ENCODE measurements at places on chromosomes 12 and 14.

DNA sequence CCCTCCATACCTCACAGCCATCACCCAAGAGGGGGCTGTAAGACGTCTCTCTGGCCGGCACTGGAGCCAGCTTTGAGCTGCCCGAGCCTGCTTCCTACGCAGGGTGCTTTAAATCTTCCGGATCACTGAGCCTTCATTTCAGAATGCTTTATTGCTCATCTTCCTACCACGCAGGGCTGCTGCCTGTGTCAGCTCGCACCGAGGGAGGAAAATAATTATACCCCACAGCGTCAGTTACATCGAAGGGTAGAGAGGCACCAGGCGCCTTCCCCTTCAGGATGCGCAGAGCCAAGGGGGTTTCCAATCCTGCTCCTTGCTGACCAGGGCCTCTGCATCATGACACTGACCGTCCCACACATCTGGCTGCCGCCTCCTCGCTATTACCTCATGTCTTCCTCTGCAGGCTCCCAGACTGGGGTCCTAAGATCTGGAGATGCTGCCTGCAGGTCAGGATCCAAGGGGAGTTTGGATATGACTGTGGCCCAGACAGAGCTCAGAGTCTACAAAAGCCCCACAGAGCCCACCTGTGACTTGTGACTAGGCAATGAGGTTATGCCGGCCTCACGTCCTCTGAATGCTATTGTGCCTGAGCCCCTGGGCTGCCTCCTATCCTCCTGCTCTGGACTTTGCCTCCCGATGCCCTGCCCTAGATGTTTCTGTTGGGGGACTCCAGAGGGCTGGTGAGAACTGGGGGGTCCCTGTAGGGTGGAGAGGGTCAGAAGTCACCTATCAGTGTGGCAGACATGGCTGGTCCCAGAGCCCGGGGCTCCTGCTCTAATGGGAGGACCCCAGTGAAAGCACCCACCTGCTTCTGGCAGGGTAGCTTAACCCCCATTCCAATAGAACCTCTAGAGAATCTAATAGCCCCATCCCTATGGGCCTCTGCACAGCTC lies 220.3 kb upstream of the RTL1 start:
- DNase-seq = no peak

- DNase-seq = peak; percentile 27
Observed at GRCh38 chr12:76226397-76226796, 121.8 kb downstream of the BBS10 start.

DNA sequence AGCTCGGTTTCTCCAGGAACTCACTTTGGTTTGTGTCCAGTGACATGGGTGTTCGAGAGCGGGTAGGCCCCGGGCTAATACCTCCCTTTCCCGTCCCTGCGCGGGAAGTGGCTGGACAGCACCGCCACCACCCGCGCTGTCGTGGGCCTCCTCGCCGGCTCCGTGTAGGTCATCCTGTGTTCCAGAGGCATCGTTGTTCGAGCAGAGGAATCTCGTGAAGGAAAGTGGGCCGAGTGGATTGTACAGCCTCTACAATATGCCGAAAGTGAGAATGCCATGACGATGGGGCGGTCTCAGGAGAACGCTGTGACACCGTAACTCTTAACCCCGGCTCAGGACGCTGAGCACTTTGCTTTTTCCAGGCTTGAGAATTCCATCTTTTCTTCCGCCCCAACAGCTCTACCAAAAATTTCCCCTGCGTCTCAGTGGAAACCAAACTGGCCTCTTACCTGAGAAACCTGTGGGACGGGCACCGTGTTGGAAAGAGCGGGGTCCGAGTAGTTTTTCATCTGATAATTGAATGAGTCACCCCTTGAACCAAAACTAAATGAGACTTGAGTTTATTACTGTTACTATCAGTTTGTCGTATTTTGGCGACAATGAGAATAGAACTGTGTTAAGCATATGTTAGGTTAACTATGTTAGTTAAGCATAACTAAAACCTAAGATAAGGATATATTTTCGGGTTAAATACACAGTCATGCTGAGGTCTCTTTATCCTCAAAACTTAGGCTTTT lies 510 bp downstream of the EIF2S1 start:
- no peak for DNase-seq

DNA sequence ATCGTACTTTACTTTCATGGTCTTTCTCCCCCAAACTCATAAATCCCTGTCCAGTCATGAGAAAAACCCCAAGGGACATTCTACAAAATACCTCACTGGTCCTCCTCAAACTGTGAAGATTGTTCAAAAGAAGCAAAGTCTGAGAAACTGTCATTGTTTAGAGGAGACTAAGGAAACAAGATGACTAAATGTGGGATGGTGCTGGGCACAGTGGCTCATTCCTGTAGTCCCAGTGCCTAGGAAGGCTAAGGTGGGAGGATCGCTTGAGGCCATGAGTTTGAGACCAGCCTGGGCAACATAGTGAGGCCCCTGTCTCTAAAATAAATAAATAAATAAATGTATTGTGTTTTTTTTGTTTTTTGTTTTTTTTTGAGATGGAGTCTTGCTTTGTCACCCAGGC lies 74.2 kb upstream of the SCAF11 start:
- DNase-seq = no peak

DNA sequence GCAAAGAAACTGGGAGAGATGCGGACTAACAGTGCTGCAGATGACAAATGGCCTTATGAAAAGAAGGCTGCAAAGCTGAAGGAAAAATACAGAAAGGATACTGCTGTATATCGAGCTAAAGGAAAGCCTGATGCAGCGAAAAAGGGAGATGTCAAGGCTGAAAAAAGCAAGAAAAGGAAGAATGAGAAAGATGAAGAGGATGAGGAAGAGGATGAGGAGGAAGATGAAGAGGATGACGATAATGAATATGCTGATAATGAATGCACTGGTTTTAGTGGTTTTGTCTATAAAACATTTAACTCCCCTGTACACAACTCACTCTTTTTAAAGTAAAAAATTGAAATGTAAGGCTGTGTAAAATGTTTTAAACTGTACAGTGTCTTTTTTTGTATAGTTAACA lies 13.2 kb upstream of the ARID4A start:
- no peak for DNase-seq

- no peak for DNase-seq
Observed at GRCh38 chr12:21499765-21500164, 1.7 kb downstream of the RECQL start.

DNA sequence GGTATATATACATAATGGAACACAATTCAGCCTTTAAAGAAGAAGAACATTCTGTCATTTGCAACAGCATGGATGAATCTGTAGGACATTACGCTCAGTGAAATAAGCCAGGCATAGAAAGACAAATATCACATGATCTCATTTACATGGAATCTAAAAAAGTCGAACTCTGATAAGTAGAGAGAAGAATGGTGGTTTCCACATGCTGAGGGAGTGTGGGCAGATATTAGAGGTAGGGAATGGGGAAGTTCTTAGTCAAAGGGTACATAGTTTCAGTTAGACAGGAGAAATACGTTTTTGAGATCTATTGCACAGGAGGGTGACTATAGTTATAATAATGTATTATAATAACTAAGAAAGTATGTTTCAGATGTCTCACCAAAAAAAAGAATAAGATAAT lies 71.4 kb downstream of the ADAMTS20 start:
- no peak for DNase-seq

- DNase-seq = no peak
Observed at GRCh38 chr12:119375883-119376190, 41.3 kb downstream of the CCDC60 start.

GRCh38 chr12:4960030-4960429 lies 50.3 kb downstream of the KCNA1 start:
- no peak for DNase-seq

DNA sequence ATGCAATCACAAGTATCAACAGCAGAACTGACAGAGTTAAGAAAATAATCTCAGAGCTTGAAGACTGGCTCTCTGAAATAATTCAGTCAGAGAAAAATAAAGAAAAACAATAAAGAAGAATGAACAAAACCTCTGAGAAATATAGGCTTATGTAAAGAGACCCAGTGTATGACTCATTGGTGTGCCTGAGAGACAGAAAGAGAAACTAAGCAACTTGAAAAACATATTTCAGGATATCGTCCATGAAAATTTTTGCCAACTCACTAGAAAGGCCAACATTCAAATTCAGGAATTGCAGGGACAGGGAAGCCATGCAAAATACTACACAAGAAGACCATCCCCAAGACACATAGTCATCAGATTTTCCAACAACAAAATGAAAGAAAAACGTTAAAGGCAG lies 56.2 kb downstream of the APOBEC1 start:
- DNase-seq = no peak

GRCh38 chr12:92010368-92010767 lies 135.3 kb downstream of the BTG1 start:
- no peak for DNase-seq

GRCh38 chr12:28787151-28787550 lies 361.9 kb upstream of the FAR2 start:
- no peak for DNase-seq

- DNase-seq = no peak
Observed at GRCh38 chr12:9936591-9936990, 4.4 kb upstream of the CLEC2A start.

GRCh38 chr14:84622357-84622756 lies 907.6 kb upstream of the FLRT2 start:
- DNase-seq = no peak

- DNase-seq = no peak
Observed at GRCh38 chr12:97983796-97984195, 521.2 kb downstream of the RMST start.

DNA sequence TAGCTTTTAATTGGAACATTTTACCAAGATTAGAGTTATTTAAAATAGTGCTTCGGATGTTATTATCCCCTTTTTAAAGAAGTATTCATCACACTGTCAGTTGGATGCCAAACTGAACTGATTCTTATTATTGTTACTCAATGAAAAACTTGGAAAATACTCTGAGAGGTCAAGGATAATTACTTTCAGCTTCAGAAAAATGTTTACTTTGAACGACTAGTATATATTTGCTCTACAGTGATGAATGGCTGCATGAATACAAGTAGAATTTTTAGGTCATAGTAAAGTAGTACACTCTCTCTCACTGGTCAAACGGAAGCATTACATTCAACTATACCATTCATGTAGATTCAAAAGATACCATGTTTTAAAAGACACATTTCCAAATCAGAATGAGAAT lies 269.2 kb downstream of the CCDC91 start:
- no peak for DNase-seq

- no peak for DNase-seq
Observed at GRCh38 chr12:103523771-103524170, 28.0 kb upstream of the C12orf42 start.

DNA sequence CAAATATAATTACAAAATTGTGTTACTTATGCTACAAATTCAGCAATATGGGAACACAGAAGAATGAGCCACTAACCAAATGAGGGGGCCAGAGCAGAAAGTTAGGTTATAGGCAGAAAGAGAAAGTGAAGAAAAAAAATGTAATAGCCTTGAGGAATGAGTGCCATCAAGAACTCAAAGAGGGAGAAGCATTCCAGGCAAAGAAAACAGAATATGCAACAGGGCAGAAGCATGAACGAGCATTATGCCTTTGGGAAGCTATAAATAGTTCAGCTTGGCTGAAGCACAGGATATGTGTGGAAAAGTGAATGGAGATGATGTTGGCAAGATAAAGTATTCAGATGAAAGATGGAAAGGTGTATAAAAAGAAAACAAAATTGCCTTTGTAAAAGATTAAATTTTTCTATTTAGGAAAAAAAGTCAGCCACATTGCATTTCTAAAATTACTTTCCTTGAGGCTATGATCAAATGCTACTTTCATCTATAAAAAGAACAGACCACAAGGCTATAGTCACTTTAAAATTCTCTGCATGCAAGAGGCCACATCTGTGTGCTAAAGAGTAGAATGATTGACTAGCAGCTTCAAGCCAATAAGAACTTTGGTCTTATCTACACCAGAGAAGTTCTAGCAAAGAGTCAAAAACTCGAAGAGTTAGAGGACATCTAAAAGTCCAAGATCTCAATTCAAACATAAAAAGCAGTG lies 193.6 kb upstream of the GARIN6 start:
- no peak for DNase-seq

- DNase-seq = no peak
Observed at GRCh38 chr12:33047666-33048065, 151.1 kb upstream of the PKP2 start.

DNA sequence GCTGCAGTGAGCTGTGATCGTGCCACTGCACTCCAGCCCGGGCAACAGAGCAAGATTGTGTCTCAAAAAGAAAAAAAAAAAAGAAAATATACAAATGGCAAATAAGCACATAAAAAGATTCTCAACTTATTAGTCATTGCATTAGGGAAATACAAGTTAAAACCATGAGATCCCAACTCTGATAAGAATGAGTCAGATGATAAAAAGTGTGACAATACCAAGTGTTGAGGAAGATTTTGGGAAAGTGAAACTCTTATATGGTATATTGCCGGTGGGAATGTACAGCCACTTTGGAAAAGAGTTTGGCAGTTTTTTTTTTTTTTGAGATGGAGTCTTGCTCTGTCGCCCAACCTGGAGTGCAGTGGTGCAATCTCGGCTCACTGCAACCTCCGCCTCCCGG lies 7.6 kb upstream of the PRPF40B start:
- no peak for DNase-seq

DNA sequence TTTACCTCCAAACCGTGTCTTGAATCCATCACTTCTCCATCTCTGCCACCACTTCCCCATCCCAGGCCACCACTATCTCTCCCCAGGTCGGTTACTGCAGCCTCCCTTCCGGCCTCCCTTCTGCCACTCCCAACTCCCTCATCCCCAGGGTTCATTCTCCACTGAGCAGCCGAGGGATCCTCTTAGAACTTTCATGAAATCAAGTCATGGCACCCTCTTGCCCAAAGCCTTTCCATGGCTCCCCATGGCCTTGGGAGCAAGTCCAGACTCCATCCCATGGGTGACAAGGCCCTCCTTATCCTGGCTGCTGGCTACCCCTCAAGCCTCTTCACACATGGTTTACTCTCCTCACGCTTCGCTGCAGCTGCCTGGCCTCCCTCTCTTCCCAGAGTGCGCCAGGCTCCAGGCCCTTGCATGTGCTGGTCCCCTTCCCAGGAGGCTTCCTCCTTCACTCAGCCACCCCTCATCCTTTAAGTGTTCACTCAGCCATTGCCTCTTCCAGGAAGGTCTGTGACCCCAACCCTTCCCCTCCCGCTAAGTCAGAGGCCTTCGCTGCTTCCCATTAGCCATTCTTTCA lies 17.9 kb upstream of the SH2B3 start:
- no peak for DNase-seq

DNA sequence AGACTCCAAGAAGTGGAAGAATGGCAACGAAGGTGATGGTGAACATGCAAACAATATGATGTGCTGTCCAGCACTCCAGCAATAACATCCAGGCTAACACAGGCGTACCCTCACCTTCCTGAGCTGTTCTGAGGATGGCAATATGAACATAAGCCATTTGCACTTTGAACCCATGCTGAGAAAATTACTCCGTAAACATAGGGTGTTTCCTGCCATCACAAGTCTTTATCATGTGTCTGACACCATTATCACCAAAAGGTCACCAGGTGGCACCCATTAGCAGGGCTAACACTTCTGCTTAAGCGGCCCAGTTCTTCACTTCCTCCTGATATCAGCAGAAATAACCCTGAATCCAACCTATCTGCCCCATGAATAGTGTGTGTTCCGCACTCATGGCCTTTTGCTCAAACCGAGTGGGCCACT lies 482.8 kb downstream of the MED13L start:
- DNase-seq = no peak
